HuH-7 (cell line): ENCODE measurements at places on chromosomes 2 and 18.
A peak's percentile ranks its signal among the peaks of the same experiment; 100 is the strongest.

GRCh38 chr2:217060516-217060915, 200.7 kb upstream of the TNP1 start:
- DNase-seq: no peak

GRCh38 chr2:112626604-112627059, 19.1 kb upstream of the SLC20A1 start:
- peak; percentile 58 for DNase-seq

GRCh38 chr2:38960609-38961320, 71.1 kb downstream of the ARHGEF33 start:
- no peak for DNase-seq

DNA sequence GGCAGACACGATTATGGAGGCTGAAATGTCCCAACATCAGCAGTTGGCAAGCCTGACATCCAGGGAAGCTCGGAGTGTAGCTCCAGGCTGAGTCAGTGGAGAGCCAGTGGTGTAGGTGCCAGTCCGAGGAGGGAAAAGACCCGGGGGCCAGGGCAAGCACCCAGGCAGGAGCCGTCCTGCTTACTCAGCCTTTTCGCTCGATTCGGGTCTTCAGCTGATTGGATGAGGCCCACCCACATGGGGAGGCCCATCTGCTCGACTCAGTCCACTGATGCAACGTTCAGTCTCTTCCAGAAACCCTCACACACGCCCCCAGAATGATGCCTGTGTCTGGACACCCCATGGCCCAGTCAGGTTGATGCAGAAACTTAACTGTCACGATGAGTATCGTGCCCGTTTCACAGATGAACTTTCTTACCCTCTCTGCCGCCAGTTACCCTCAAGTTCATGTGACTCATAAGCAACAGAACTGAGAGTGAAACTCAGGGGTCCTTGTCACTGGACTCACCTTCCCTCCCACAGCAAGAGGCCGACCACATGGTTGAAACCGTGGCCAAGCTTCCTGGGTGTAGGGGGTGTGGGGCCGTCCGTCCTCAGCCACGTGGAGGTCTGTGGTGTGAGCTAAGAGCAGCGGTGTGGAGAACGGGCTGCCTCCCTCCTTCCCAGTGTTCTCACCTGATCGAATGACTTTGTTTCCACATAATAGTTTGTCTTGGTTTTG, 197.4 kb upstream of the HDAC4 start:
- no peak for DNase-seq

- no peak for DNase-seq
These were observed 34.4 kb downstream of the NCL start for GRCh38 chr2:231429901-231430300.

DNA sequence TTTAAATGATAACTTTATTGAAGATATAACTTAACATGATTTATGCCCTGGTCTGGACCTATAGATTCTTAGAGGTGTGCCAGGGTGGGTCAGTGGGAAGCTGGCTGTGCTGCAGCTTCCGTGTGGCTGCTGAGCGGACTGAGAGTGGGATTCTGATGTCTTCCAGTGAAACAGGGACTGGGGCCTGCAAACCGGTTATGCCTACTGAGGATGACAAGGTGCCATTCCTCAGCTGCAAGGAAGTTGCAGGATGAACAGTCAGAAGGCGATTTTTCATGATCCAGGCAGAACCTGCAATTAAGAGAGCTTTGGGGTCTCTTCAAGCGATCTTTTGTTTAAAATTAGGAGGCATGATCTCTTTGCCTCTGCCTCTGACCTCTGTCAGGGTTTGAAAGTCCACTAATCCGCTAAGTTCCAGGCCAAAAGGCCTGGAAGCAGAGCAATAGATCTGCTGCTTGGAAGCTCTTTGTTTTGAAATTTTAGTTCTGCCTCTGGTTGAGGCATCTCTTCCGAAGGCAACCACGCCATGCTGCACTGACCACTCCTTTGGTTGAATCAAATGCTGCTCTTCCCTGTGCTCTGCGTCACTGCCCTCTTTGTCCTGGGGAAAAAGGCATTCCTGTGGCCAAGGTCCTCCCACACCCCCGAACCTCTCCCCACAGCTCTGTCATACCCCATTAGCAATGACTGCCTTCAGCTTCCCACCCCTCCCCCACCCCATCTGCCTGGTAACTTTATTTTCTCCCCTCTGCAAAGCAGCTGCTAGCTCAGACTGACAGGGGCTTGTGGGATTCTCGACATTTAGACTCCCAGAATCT, 2.0 kb downstream of the TMEM169 start:
- DNase-seq: no peak

GRCh38 chr2:60290509-60290908, 262.9 kb downstream of the BCL11A start:
- DNase-seq: no peak

DNA sequence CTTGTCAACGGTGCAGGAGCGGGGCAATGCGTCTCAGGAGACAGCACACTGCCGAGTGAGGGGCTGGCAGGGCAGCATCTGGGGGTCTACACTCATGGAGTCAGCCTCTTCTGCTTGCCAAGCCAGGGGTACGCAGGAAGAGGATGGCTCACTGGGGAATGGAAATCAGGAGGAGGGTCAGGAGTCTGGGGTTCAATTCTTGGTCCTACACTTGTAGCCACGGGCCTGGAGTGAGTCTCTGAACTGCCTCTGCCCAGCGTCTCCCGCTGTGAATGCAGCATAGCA, 70.0 kb downstream of the CAPN13 start:
- DNase-seq: no peak

- DNase-seq: no peak
These were observed 34.5 kb downstream of the AGFG1 start for GRCh38 chr2:227506456-227506855.

- no peak for DNase-seq
These were observed 252.1 kb downstream of the CYP26B1 start for GRCh38 chr2:71895320-71896161.

GRCh38 chr2:177296040-177296439, 31.5 kb upstream of the NFE2L2 start:
- no peak for DNase-seq

DNA sequence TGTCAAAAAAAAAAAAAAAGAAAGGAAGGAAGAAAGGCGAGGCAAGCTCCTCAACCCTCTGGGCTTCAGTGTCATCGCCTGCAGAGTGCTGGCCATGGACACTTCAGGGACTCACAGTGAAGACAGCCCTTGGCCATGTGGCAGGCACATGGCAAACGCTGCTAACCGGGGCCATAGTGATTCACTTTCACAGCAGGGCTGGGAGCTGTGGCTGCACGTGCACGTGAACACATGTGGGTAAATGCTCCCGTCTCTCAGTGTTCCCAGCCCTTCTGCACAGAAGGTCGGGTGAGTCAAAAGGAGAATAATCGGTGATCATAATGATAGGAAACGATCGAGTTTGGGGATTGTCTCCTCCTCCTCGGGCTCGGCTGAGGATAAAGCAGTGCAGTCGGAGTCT, 46.1 kb upstream of the UBE2F start:
- DNase-seq: no peak

DNA sequence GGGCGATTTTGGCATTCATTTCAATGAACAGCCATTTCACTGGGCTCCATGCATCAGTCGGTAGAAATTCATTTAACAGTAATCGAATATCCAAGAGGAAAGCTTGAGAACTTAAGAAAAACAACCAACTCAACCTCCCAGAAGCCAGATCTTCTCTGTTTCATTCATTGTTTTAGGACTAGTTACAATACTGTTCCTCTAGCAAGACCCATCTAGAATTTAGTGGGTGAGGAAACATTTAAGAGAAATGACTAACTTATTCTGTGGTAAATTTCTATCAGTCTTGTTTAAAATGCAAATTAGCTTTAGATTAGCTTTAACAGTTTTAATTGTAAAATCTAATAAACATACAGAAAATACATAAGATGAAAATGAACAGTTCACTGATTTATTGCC, 81.4 kb upstream of the SMAD7 start:
- DNase-seq: no peak

- DNase-seq: no peak
These were observed 34.7 kb upstream of the MBP start for GRCh38 chr18:77167251-77167650.

- DNase-seq: no peak
These were observed 1739.1 kb upstream of the PIK3C3 start for GRCh38 chr18:40215979-40216378.

DNA sequence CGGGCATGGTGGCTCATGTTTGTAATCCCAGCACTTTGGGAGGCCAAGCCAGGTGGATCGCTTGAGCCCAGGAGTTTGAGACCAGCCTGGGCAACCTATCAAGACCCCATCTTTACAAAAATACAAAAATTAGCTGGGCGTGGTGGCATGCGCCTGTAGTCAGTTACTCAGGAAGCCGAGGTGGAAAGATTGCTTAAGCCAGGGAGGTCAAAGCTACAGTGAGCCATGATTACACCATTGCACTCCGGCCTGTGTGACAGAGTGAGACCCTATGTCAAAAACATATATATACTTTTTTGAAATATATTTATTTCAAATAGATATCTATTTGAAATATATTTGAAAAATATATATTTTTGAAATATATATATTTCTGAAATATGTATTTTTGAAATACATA, 10.9 kb downstream of the OSBPL1A start:
- no peak for DNase-seq

DNA sequence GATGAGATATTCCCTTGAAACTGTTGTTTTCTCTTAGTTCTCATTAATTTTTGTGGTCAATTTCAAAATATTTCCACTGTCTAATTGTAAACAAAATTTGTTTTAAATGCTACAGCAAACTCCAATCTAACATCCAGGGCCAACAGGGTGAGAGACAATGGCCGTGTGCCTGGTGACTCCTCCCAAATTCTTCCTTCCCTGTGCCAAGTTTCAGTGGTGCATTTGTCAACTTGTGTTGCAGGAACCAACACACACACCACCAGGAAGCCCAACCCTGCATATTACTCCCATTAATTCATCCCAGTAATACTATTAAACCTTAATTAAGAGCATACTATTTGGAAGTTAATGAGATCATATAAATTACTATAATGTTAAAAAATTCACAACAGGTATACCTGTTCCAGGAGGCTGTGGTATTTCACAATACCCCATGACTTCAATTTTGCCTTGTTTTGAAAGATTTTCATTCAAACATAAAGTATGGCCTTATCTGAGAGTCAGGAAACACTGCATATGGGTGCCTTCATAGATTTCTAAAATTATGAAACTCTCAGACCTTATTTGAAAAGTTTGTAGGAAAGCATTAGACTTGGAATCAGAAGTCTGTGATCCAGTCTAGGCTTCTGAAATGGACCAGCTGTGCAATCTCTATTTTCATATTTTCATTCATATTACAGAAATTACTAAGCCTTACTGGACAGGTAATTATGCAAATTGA, 1.1 kb downstream of the SERPINB2 start:
- DNase-seq: no peak

DNA sequence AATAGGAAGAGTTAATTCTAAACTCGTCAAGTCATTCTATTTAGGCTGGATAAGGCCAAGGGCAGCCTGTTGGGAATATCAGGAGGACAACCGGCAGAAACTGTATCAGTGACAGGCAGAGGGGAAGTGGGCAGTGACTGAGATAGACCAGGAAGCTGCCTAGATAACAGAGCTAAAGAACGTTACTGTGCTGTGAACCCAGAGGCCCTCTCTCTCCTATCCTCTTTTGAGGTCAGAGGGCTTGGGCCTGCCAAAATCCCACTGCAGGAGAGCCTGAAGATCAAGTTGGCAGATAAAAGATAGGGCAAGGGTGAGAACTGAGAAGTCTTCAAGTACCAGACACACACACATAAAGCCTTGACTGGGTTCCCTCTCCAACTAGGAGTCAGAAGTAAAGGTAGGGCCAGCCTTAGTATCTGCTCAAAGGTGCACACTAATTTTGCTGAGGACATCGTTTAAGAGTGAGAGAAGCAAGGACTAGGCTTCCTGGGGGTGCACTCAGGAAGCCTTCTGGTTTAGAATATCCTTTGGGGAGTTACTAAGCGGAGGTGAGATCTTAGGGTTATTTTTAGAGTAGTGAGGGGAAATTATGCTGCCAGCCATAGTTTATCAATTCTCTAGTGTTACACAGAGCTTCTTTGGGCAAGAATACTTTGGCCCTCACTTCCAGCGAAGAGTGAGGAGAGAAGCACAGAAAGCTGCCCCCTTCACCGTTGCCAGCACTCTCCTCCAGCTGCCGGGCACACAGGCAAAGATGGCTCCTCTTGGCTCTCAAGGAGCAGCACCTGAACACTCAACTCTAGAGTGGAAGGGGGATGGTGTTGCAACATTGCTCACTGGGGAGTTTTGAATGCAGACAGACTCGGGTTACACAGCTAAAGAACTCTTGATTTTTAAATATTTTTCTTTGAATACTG, 9.8 kb downstream of the CAVIN2 start:
- DNase-seq: no peak

DNA sequence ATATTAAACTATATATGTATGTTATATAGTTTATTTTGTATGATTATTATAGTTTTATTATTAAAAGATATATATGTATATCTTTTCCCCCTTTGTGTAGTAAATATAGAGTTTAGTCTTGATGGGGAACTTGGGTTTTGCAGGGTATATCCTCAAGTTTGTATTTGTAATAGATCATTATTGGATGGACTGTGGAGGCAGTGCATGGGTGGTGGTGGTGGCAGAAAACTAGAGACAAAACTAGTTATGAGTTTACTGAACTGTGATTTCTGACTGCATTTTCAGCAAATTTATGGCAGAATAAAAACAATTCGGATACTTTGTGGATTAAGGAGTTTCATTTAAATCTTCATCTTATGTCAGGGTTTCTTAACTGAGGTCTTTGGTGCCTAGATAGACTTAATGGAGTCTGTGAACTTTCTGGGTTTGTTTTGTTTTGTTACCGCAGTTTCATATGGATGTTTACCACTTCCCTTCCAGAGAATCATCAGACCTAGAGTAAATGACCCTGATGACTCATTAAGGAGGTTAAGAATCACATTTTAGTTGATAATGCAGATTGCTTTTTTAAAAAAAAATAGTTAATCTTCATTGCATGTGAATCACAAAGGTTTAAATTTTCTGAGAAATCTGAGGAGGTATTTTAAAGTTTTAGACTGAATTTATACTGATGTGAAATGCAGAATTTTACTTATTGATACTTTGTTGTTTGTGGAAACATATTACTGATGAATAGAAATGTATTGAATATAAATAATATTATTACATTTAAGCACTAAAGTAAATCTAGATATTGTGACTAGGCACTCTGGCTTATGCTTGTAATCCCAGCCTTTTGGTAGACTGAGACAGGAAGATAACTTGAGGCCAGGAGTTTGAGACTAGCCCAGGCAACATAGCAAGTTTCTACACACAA, 14.5 kb downstream of the EPC2 start:
- DNase-seq: no peak

GRCh38 chr2:122034777-122035176, 279.3 kb downstream of the TSN start:
- no peak for DNase-seq

DNA sequence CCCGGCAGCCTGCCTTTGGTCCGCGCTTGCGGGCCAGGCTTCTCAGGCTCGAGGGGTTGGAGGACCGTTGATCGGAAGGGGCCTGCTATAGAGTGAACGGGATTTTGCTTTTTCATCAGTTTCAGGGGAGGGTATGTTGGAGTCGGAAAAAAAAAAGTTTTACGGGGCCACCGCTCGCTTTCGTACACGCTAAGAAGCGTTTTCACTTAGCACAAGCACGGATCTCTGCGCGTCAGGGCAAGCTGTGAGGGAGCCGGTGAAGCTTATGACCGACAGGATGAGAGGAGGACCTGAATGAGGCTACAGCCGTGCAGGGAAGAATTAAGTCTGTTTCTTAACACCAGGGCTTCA, 443 bp downstream of the CPSF3 start:
- no peak for DNase-seq
